GM23248 (cell line): ENCODE measurements at places on chromosomes 2 and 18. TPM values are rescaled to one million over a fixed set of nuclear protein-coding genes. Genes with fewer than 3 reads are reported as not detected.

GRCh38 chr2:6838673-6839319 lies 26.9 kb downstream of the CMPK2 start:
- H3K27me3 ChIP-seq, result no peaks in the 10 kb centered on the region
- H3K27ac ChIP-seq, result no peak overlapping the region
- DNase-seq, result no peak
- no peaks in the 10 kb centered on the region for H3K4me1 ChIP-seq

GRCh38 chr2:158600155-158600802 lies 143.5 kb downstream of the PKP4 start:
- H3K4me1 ChIP-seq, result peaks cover 27% of the 10 kb centered on the region
- peak overlapping the region; percentile 54 for H3K27ac ChIP-seq
- peaks cover 3% of the 10 kb centered on the region; the same call in 1 of the 2 replicates for H3K36me3 ChIP-seq

DNA sequence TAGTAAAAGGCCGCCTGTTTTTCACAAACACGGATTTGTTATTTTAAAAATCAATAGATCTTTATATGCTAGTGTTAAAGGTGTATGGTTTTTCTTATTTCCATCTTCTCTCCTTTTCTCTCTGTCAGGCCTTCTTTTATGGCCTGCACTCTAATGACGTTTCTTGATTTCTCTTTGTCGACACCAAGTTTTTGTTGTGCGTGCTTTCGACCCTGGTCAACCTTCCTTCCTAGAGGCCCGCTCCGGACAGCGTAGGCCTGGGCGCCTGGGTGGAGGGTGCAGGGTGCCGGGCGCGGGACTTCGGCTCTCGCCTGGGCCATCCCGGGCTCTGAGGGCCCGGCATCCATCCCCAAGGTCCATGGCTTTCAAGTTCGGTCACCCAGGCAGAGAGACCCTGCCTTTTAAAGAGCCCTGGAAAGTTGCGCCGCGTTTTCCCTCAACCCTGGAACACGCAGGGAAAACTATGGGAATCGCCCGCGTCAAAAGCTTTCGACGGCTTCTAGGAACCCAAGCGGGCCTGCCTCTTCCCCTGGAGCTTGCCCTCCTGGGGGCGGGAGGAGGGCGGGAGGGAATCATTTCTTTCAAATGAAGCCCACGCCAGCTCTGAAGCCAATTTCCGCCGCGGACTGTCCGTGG lies 4.1 kb upstream of the SATB2 start:
- no peak overlapping the region for H3K4me3 ChIP-seq
- no peaks in the 10 kb centered on the region for H3K27me3 ChIP-seq
- no peak for DNase-seq
- H3K27ac ChIP-seq, result no peak overlapping the region
- H3K36me3 ChIP-seq, result no peaks in the 10 kb centered on the region
- peaks cover 9% of the 10 kb centered on the region for H3K4me1 ChIP-seq

DNA sequence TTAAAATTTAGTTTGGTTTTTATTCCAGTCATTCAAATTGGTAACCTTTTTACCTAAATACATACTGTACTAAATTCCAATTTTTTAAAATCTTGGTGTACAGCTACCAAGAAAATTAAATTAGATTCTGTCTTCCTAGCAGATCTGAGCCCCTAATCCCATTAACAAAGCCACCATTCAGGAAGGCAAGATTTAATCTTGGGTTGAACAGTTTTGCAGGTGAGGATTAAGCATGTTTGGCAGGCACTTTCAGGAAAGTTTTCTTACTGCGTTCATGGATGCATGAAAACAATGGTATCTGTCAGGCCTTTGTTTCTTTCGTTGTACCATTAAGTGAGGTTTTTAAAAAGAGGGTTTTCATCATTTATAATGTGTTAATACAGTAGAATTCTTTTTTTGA lies 32.8 kb downstream of the ITPRID2 start:
- no peaks in the 10 kb centered on the region for H3K4me1 ChIP-seq
- no peak overlapping the region for H3K27ac ChIP-seq
- peaks cover 77% of the 10 kb centered on the region for H3K36me3 ChIP-seq
- no peak for DNase-seq
- H3K27me3 ChIP-seq, result no peaks in the 10 kb centered on the region

DNA sequence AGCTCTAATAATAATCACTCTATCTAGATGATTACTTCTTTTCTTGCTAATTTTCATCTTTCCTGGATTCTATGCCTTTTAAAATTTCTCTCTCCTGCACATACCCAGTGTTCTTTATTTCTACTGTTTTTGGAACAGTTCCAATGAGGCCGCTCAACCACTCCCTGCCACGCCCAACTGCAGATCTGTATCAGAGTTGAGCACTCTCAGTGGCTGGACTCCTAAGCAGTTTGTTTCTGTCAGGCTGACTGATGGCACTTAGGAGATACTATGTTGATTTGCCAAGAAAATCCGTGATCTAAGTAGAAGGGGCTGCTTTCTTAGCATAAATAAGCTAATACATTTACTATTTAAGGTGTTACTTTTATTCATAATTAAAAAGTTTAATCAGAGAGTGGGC lies 192.8 kb downstream of the ARHGAP15 start:
- H3K27ac ChIP-seq, result no peak overlapping the region
- H3K27me3 ChIP-seq, result no peaks in the 10 kb centered on the region
- no peaks in the 10 kb centered on the region for H3K36me3 ChIP-seq
- H3K4me1 ChIP-seq, result no peaks in the 10 kb centered on the region
- no peak for DNase-seq

GRCh38 chr18:3450799-3451182 lies 819 bp downstream of the TGIF1 start:
- no peaks in the 10 kb centered on the region for H3K36me3 ChIP-seq
- peak overlapping the region; percentile 100 for H3K27ac ChIP-seq
- H3K4me3 ChIP-seq, result peak overlapping the region; percentile 98
- DNase-seq, result no peak

GRCh38 chr2:1886405-1886992 lies 142.2 kb upstream of the PXDN start:
- H3K36me3 ChIP-seq, result no peaks in the 10 kb centered on the region
- 0 out of 2 replicates have a peak, but pooled peaks cover 3% of the 10 kb centered on the region for H3K27me3 ChIP-seq
- no peak overlapping the region for H3K4me3 ChIP-seq
- H3K4me1 ChIP-seq, result no peaks in the 10 kb centered on the region
- H3K27ac ChIP-seq, result no peak overlapping the region

- H3K36me3 ChIP-seq, result no peaks in the 10 kb centered on the region
- H3K27me3 ChIP-seq, result no peaks in the 10 kb centered on the region
- peaks cover 11% of the 10 kb centered on the region; the same call in 1 of the 2 replicates for H3K4me1 ChIP-seq
- no peak overlapping the region for H3K27ac ChIP-seq
- no peak for DNase-seq
Observed at GRCh38 chr2:234308813-234309195, 188.1 kb downstream of the ARL4C start.

DNA sequence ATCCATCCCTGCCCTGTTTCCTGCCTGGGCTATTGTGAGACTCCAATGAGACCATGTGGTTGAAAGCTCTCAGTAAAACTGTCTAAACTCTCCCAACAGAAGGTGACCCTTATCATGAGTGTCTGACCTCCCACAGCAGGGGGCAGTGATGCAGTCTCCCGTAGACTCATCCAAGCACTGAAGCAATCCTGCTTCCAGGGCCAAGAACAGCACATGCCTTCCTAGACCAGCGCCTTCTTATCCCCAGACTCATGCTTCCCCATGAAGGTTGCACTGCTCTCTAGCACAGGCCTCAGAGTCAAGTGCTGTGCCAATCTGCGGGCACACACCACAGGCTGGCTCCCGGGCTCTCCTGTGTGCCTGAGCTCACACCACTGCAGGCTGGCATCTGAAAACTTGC lies 112.3 kb downstream of the TNS1 start:
- H3K27me3 ChIP-seq, result no peaks in the 10 kb centered on the region
- peaks cover 10% of the 10 kb centered on the region for H3K4me1 ChIP-seq
- peak overlapping the region; percentile 82 for H3K27ac ChIP-seq
- peaks cover 81% of the 10 kb centered on the region for H3K36me3 ChIP-seq

GRCh38 chr2:217990791-217991465 lies 11.9 kb downstream of the TNS1 start:
- no peak for DNase-seq
- H3K36me3 ChIP-seq, result peaks cover 5% of the 10 kb centered on the region; the same call in 1 of the 2 replicates
- H3K4me3 ChIP-seq, result no peak overlapping the region
- H3K27me3 ChIP-seq, result no peaks in the 10 kb centered on the region

DNA sequence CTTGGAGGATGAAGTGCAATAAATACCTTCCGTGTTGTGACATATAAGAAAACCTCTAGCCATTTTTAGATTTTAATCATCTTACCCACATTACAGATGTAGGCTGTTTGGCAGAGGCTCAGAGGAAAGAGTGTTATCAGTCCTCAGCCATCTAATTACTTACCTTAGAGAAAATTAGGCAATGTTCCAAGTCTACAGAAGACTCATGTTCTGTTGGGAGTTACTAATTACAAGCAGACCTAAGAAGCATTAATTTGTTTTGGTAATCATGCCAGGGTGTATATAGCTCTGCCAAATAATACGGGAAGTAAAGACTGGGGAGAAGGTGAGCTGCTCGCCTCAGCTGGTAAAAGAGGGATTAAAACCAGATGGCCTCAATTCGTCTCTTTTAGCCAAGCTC lies 125.8 kb upstream of the PGAP1 start:
- no peaks in the 10 kb centered on the region for H3K4me1 ChIP-seq
- no peaks in the 10 kb centered on the region for H3K27me3 ChIP-seq
- no peaks in the 10 kb centered on the region for H3K36me3 ChIP-seq
- H3K27ac ChIP-seq, result no peak overlapping the region

GRCh38 chr2:182946958-182947369 lies 80.5 kb upstream of the FRZB start:
- H3K27ac ChIP-seq, result no peak overlapping the region
- no peak for DNase-seq
- no peak overlapping the region for H3K4me3 ChIP-seq

DNA sequence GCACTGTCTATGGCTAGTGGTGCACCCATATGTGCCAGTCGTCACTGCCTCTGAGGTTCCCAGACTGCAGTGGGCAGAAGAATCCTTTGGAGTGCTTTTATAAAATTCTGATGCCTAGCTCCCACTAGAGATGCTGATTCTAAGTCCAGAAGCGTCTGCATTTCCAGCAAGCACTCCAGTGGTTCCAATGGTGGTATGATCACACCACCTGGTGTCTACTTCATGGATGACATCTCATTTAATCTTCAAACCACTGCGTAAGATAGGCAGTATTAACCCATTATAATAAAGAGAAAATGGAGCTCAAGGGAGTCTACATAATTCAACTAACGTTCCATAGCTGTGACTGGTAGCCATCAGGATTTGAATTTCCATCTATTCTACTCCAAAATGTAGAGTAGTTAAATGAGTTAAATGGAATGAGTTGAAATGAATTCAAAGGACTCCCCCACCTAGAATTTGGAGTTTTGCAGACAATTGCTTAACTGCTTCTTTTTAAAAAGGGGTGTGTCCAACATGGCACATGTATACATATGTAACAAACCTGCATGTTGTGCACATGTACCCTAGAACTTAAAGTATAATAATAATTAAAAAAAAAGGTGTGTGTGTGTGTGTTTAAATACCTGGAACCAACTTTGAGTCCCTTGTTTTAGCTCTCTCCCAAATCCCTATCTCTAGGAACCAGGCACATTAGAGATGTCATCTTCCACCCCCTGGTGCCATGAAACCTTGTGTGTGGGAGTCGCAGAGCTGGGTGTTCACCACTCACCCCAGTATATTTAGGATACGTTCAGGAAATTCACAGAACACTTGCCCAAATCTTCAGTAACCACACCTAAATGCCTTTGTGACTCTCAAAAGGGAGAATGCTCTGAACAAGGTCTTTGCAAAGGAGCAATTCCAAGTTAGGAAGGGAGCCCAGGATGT lies 14.1 kb downstream of the LAMA3 start:
- no peaks in the 10 kb centered on the region for H3K27me3 ChIP-seq
- no peaks in the 10 kb centered on the region for H3K4me1 ChIP-seq
- no peak overlapping the region for H3K27ac ChIP-seq
- H3K36me3 ChIP-seq, result no peaks in the 10 kb centered on the region
- H3K4me3 ChIP-seq, result no peak overlapping the region

- H3K4me1 ChIP-seq, result peaks cover 8% of the 10 kb centered on the region
- DNase-seq, result no peak
- no peak overlapping the region for H3K27ac ChIP-seq
- no peak overlapping the region for H3K4me3 ChIP-seq
- no peaks in the 10 kb centered on the region for H3K27me3 ChIP-seq
- H3K36me3 ChIP-seq, result no peaks in the 10 kb centered on the region
Observed at GRCh38 chr18:3328532-3328931, 66.6 kb downstream of the MYL12B start.

DNA sequence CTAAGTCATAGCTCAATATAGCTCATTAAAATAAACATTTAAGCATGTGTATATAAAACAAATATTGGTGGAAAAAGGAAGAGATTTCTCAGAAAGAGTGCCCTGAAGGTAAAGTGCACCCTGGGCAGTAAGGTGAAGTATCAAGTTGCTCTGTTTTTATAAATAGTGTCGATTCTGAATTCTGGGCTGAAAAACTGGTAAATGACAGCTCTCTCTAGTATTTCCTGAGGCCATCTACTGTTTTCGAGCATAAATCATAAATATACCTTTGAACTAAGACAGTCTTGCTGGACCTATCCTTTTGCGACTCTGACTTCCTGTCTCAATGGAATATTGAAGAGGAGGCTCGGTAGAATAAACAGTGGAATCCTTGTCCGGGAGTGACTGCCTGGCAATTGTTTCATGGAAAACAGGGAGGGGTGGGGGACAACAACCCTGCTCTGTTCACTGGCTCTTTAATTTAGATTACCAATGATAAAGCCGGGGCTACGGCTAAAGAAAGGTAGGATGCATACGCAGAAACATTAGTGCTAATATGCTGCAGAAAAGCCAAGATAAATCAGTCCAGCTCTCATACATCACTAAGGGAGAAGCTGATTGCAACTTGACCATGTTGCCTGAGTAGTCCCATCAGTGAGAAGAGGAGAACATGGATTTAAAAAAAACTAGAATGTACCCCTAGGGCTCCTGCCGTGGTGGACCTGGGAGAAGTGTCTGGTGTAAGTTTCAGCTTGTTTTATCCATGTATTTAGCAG lies 124.1 kb downstream of the RAPGEF4 start:
- no peak for DNase-seq
- no peak overlapping the region for H3K27ac ChIP-seq
- no peak overlapping the region for H3K4me3 ChIP-seq

DNA sequence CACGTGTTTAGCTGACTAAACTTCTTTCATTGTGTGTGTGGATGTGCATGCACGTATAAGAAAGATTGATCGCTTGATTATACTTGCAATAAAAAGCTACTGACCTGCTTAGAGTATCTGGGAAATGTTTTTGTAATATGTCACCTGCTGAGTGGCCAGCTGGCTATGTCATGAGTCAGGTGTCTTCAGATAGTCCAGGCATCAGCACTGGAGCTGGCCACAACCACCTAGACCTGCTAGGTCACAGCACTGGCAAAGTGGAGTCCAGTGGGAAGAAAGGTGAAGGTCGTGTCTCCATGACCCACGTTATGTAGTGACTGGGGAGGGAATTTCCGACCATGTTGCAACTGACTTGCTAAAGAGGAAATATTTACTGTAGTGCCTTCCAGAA lies 147.0 kb downstream of the ESCO1 start:
- peaks cover 8% of the 10 kb centered on the region for H3K4me1 ChIP-seq
- no peaks in the 10 kb centered on the region for H3K36me3 ChIP-seq
- no peak for DNase-seq
- no peak overlapping the region for H3K4me3 ChIP-seq
- H3K27ac ChIP-seq, result no peak overlapping the region
- no peaks in the 10 kb centered on the region for H3K27me3 ChIP-seq

- DNase-seq, result no peak
- H3K4me1 ChIP-seq, result no peaks in the 10 kb centered on the region
- no peak overlapping the region for H3K27ac ChIP-seq
- no peaks in the 10 kb centered on the region for H3K27me3 ChIP-seq
Observed at GRCh38 chr2:32783469-32783868, 155.6 kb downstream of the TTC27 start.

DNAJC5G gene
- total RNA-seq, result not detected in 2 replicates

RNASEH1 gene
- 34.0 and 37.4 TPM in 2 replicates for total RNA-seq

GDF7 gene
- not detected in 2 replicates for total RNA-seq

IL36G gene
- total RNA-seq, result not detected in 2 replicates

UGT1A5 gene
- total RNA-seq, result not detected in 2 replicates

OSR1 gene
- 9.1 and 16.9 TPM in 2 replicates for total RNA-seq

CD8B gene
- not detected in 2 replicates for total RNA-seq

DAW1 gene
- total RNA-seq, result under 0.01 and 2.1 TPM in 2 replicates

STK36 gene
- total RNA-seq, result 17.5 and 24.5 TPM in 2 replicates

PLCL1 gene
- 2.3 TPM in 2 replicates for total RNA-seq

UGGT1 gene
- total RNA-seq, result 53.6 and 64.4 TPM in 2 replicates

ANKRD30BL gene
- total RNA-seq, result not detected in 2 replicates
